ENCODE measurements at places on chromosomes 16 and 17.

- DNase-seq = no peak
Measured at GRCh38 chr17:19385521-19385983, 1.4 kb downstream of the MFAP4 start.

GRCh38 chr16:85364323-85365040 is 248.6 kb upstream of the GSE1 start:
- no peak for DNase-seq

DNA sequence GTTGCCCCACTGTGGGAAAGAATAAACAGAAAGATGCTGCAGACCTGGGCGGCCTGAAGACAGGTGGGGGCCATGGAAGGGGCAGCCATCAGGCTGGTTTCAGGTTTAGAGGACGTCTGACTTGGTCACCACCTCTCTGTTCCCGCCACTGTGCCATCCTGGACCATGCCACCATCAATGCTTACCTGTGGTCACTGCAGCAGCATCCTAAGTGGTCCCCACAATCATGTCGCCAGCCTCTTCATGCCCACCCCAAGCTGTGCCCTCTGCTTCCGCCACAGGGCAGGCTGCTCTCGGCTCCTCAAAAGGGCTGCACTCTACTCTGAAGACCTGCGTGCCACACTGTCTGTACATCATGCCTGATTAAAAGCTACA is 10.4 kb downstream of the SMIM5 start:
- DNase-seq = no peak

DNA sequence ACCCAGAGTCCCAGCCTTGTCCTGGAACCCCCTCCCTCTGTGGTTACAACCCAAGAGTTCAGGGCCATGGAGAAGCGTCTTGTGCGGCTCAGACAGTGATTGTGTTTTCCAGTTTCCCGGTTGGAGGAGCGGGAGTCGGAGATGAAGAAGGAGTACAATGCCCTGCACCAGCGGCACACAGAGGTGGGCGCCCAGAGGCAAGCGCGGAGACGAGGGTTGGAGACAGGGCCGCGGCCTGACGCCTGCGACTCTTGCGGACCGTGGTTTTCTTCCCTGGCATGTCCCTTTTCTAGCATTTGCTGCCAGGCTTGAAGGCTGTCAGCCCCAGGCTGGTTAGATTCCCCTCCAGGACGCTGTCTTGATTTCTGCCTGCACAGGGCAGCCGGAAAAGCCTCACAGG is 23.0 kb downstream of the MAPK8IP3 start:
- DNase-seq = no peak

DNA sequence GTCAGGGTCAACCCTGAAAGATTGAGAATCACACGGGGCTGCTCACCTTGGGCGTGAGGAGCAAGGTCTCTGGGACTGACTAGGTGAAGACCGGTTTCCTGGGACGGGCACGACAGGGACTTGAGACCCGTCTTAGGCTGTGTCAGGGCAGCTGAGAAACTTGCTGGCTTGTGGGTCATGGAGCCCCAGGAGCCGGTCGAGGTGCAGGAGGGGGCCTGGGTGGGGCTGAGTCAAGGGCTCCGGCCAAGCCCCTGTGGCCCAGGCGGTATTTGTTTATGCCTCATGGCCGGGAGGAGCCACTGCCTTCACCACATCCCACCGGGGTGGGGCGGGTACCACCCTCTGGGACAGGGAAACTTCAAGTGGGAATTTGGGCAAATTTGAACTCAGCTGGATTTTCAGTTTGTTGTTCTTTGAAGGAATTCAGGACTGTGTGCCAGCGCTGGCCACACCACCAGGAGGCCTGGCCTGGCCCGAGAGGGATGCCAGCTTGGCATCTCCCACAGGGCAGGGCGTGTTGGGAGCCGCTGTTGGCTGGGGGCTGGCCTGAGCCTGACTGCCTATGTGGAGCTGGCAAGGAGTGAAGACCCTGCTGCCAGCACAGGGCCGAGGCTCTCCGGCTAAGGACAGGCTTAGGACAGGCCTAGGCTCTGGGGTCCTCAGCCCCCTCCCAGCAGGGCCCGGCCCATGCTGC is 116.1 kb downstream of the METRNL start:
- DNase-seq = no peak

GRCh38 chr17:42171831-42172230 is 9.1 kb downstream of the KCNH4 start:
- no peak for DNase-seq

DNA sequence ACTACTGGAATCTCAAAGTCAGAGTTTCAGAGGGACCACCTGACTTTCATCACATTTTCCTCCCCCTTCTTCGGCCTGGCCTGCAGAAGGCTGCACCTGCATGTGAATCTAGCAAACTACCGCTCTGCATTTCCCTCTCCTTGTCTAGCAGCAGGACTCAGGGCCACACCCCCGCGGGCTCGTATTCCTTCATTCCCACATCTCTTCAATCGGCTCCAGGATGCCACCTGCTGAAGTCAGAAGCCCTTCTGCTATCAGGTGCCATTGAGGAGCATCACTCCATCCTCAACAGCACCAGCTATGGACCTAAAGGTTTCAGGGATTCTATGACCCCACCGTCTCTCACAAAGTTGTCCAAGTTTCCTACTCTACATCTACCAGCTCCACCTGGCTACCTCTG is 169.5 kb downstream of the VPS53 start:
- no peak for DNase-seq

DNA sequence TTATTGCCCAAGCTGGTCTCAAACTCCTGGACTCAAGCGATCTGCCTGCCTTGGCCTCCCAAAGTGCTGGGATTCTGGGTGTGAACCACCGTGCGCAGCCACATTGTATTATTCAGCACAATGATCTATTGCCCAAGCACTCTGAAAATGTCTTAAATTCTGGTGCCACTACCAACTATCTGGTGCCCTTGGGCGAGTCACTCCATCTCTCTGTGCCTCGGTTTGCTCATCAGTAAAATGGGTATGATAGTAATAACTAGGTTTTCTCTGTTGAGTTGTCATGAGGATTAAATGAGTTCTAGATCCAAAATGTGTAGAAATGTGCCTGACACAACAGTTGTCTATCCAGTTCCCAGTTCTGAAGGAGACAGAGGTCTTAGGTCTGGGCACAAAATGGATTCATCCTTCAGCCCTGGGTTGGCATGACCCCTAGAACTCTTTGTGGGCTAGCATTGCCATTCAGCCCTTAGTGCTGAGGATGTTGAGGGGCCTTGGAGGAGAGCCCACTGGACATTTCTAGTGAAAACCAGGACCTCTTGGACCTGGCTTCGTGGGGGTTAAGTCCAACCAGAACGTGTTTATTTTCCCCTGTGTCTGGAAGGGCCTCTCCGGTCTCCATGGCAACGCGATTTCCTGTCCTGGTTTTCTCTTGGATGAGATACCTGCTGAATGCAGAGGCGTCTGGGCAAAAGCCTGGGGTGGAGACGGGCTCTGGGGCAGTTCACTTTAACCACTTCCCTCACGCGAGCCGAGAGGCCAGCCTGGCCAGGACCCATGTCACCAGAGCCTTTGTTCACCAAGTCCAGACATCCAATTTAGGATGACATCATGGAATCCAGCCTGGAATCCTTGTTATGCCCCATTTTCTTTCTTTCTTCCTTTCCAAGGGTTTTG is 43.7 kb upstream of the TNRC6A start:
- DNase-seq = no peak

- no peak for DNase-seq
Measured at GRCh38 chr16:68372806-68373205, 62.0 kb downstream of the PRMT7 start.

GRCh38 chr17:58382108-58382871 is 30.3 kb upstream of the SUPT4H1 start:
- DNase-seq = no peak

DNA sequence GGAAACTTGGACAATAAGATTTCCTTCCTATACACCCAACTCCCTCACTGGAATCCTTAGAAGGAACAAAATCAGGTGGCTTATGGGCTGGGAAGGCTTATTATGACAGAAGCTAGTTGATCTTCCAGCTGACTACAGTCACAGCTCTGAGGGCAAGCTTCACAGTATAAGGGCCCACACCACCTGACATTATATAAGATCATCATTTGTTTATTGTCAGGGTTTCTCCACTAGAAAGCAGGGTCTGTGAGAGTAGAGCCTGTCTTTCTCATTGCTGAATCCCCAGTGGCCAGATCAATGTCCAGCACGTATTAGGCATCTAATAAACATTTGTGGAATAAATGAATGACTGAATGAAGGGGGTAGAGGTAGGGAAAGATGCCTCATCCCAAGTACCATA is 57.8 kb upstream of the PHOSPHO1 start:
- DNase-seq = no peak

DNA sequence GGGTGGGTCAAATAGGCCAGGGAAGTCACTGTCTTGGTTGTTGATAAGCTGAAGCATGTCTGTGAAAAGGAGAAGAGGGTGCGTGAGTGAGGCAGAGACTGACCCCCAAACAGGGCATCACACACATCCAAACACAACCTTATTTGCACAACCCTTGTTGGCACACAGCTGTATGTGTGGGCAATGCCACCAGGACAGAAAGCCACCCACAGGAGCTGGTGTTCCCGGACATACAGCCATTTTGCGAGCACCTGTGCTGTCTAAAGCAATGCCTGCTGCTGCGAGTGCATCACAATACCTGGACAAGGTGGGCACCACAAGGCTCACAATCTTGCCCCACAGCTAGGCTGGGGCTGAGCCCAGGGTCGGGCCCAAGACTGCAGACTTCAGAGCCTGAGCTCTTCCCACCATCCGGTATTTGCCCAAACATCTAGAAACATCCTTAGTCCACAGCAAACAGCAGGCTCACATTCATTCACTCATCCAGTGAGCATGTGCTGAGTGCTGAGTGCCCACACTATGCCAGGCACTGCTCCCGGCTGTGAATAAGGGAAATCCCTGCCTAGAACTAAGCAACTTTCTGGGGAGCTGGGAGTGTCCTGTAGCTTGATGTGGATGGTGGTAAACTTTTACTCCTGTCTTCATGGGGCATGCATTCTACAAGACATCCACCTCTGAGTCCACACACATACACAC is 16.2 kb downstream of the SREBF1 start:
- DNase-seq = no peak

DNA sequence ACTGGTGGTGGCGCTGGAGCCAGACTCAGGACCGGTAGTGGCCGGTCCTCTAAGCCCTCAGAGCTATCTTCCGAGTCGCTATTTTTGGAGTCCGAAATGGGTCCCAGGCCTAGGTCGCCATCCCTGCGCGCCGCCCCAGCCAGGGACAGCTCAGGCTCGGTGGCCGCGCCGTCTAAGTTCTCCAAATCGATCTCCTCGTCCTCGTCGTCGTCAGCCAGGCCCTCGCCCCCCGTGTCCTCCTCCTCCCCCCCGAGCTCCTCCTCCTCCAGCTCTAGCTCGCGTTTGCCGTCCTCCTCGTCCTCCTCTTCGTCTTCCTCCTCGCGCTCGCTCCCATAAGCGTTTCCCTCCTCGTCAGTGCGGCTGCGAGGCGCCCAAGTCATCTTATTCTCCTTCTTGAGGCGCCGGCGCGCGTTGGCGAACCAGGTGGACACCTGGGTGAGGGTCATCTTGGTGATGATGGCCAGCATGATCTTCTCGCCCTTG is 1.6 kb downstream of the IRX3 start:
- no peak for DNase-seq

GRCh38 chr16:17325476-17326143 is 145.2 kb downstream of the XYLT1 start:
- no peak for DNase-seq

GRCh38 chr17:6701719-6702118 is 11.4 kb downstream of the SLC13A5 start:
- DNase-seq = peak; percentile 18
